ENCODE measurements at places on chromosomes 16 and 17.

GRCh38 chr17:9330141-9330540 lies 245.5 kb downstream of the STX8 start:
- DNase-seq: no peak

- no peak for DNase-seq
These were observed 24.8 kb upstream of the PIK3R6 start for GRCh38 chr17:8892338-8892690.

DNA sequence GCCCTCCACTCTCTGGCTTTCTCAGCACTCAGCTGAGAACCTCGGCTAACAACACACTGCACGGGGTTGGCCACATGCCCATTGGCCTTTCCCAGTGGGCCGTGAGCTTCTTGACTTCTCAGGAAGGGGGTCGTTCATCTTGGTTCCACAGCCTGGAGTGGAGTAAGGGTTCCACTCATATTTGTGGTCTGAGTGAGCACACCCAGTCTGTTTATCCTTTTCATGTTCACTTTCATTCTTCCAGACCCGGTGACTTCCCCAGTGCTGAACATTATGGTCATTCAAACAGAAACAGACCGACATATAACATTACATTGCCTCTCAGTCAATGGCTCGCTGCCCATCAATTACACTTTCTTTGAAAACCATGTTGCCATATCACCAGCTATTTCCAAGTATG lies 8.2 kb downstream of the MILR1 start:
- no peak for DNase-seq

DNA sequence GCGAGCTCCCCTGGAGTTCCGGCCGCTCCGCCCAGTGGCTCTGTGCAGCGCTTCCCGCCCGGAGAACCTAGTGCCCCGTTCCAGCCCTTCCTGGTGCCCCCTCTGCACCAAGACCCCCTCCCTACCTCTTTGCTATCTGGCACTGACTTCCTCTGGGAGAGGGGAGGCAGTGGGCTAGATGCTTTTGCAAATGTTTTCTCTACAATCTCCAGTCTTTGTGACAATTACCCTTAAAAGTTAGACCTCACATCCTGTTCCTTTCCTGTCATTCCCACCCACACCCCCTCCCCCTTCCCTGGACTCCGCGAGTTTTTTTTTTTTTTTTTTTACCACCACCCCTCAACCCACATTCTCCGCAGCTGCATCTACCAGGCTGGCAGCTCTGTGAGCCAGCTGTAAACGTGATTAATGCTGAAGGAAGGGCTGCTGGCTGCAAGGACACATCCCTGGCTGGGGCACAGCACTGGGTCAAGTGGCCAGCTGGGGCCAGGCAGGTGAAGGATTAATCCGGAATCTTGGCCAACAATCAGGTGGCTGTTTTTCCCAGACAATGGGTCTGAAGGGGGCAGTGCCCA lies 101.5 kb downstream of the MGAT5B start:
- DNase-seq: no peak

- DNase-seq: peak; percentile 2
These were observed 34.0 kb downstream of the RAB11FIP4 start for GRCh38 chr17:31425282-31426040.

DNA sequence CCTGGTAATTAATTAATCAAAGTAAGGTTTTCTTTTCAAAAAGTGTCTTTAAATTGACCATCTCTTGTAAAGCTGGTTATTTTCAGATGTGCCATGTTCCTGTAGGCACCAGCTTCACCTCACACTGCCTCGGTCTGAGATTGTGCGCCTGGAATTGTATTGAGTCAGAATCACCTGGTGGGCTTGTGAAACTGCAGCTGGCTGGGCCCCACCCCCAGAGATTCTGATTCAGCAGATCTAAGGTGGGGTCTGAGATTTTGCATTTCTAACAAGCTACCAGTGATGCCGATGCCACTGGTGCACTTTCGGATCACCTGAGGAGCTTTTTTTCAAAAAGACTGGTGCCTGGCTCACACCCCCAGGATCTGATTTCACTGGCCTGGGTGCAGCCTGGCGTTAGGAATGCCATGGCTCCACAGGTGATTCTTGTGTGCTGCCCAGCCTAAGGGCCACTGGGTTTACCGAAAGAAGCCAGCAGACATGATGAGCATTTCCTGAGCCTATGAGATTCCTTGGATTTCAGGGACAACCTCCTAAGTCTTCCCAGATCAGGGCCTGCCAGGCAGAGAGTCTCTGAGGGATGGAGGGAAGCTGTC lies 59.2 kb upstream of the TOB1 start:
- no peak for DNase-seq

DNA sequence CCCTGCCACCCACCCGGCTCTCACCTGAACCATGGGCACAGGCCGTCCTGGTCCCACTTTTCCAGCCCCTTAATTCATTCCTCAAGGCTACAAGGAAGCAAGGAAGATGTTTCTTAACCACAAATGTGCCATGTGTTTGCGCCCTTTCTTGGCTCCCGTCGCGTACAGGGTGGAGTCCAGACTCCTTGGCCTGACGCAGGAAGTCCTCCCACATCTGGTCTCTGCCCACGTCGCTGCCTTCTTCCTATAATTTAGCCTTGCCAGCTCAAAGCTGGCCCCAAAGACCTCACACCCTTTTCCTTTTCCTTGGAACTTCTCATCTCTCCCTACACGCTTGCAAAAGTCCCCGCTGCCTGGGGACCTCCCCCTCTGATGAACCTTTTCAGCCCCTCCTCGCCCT lies 38.8 kb upstream of the BHLHA9 start:
- no peak for DNase-seq

- no peak for DNase-seq
These were observed 5.3 kb downstream of the FAM234A start for GRCh38 chr16:239948-240277.

GRCh38 chr16:11313493-11314308 lies 31.6 kb upstream of the RMI2 start:
- no peak for DNase-seq

DNA sequence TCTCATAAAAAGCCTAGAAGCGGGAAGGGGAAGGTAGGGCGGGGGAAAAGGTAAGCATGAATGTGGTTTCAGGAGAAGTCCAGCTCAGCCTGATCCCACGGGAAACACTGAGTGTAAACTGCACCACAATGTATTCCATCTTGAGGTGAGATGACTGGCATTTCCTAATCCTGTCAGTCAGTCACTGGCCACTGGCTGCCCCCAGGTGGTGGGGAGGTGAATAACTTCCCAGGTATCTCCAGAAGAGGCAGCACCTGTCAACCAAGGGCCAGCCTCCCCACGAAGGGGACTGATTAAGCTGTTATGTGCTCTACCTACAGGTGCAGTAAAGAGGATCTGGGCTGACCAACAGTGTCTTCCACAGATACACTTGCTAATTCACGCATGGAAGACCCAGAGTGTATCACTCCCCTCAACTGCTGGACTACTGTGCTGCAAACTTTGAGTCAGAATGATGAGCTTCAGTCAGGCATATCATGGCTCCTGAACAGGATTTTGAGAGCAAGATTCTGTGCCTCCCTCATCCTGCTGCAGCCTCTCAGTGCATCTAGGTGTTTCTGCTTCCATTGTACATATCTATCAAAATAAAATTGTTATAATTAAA lies 108.5 kb upstream of the CCL2 start:
- DNase-seq: peak; percentile 8

DNA sequence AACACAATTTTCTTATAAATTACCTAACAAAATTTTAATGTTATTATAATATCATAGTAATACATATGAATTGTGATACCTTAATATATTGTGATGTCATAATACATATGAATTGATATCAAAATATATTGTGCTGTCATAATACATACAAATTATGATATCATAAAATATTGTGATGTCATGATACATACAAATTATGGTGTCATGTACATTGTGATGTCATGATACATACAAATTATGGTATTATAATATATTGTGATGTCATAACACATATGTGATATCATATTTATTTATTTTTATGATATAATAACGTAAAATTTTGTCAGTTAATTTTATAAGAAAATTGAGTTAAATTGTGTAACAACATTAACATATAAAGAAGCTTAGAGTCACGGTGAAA lies 1927.2 kb downstream of the TP53TG3F start:
- DNase-seq: no peak

- DNase-seq: no peak
These were observed 22.5 kb downstream of the VPS53 start for GRCh38 chr17:692116-692515.

DNA sequence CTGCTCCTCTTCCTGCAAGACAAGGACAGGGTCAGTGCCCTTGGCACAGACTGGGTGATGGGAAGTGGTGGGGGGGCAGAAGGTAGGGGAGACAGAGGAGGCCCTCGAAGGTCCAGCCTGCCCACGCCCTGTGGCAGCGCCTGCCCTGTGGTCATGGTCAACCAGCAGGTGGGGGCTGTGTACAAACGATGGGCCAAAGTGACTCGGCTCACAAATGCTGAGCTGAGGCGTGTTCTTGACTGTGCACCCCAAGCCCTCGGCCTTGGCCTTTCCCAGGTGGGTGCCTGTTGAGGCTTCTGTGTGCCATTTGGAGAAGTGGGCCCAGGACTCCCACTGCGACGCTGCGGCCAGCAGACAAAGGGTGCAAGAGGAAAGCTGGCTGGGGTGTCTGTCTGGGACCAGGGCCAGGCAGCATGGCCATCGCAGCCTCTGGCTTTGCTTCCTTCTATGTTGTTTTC lies 22.6 kb downstream of the MXRA7 start:
- no peak for DNase-seq

DNA sequence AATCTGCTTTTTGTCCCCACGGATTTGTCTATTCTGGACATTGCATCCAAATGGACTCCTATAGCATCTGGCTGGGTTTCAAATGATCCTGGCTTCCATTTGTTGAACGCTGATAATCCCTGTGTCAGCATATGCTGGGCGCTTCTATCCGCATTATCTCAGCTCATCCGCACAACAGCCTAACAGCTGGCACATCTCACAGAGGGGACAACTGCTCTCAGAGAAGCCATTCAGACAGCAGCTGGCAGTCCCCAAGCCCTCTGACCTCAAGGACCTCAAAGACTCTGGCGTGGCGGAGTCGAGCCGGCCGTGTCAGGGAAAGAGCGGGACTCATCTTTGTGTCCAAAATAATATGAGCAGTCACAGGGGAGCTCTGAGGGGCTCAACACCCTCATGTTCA lies 82.3 kb downstream of the NT5M start:
- no peak for DNase-seq

DNA sequence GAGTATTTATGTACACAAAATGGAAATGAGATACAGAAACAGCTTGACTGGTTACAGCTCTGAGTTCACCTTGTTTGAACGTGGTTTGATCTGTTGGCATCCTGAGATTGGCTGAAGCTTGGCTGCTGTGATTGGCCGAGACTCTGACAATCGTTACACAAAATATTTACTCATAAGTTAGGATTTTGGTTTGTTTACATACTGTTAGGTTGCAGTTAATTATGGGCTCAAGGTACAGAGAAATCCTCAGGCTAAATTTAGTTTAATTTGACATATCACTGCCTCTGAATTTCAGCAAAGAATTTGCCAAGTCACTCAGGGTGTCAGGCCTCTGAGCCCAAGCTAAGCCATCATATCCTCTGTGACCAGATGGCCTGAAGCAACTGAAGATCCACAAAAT lies 227.3 kb downstream of the COPRS start:
- no peak for DNase-seq

DNA sequence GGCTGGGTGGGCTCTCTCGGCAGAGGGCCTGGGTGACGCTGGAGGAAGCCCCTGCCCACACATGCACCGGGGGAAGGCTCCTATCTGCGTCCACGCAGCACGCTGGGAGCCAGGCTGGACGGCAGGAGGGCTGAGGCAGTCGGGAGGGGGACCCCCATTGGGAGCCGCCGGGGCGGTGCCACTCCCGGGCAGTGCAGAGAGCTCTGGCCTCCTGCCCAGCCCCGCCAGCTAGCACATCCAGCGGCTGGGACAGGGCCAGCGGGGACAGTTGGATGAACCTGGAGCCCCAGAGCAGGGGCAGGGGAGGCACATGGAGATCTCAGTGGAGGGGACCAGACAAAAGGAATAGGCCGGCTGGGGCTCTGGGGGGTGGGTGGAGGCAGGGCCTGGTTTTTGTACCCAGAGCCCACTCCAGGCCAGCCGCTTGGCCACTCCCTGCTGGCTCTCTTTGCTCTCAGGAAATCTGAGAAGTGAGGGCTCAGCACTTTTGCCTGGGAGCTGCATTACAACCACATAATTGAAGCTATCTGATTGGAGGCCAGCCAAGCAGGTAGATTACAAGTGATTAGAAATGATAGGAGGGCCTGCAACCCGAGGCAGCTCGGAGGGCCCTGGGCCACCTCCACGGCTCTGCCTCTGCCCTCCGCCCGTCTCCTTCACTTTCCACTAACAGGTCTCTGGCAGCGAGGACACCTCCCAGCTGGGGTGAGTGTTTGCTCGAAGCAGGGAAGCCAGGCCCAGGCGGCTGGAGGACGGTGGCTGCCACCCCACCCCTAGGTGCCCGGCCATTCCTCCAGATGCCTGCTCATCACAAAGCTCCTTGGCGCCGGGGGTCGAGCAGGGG lies 40.1 kb downstream of the ENGASE start:
- peak; percentile 83 for DNase-seq

DNA sequence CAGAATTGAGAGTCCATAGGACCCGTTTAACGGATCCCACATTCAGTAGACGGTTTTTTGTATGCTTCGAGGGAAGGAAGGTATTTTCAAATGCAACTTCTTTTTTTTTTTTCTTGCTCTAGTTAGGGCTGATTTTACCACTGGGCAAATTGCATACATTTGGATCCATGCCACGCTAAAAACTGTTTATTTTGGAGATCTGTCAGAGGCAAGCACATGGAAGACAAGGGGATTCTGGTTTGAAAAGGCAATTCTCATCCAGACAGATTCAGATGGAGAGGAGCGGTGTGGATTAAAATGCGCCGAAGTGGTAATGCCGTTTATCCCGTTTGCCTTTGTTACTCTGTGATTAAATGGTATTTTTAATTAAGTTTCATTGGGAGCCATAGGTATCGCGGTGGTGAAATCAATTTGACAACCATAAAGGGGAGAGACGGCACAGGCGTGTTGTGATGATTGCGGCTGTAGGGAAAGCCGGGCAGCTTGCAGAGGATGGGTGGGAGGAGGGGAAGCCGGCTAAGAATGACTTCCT lies 170.4 kb downstream of the IRX3 start:
- DNase-seq: no peak

GRCh38 chr17:82031303-82031884 lies at the start of gene RAC3:
Gene RAC3 (plus strand): TSS chr17:82031678. CDS start chr17:82031762, 84 bp downstream.
- DNase-seq: peak; percentile 30

GRCh38 chr17:10172241-10172741 lies 26.1 kb downstream of the GAS7 start:
- no peak for DNase-seq
